Daoy (cell line): ENCODE measurements at places on chromosomes 16 and 17.

GRCh38 chr17:50314456-50315011 is 31.4 kb upstream of the XYLT2 start:
- no peak for DNase-seq

DNA sequence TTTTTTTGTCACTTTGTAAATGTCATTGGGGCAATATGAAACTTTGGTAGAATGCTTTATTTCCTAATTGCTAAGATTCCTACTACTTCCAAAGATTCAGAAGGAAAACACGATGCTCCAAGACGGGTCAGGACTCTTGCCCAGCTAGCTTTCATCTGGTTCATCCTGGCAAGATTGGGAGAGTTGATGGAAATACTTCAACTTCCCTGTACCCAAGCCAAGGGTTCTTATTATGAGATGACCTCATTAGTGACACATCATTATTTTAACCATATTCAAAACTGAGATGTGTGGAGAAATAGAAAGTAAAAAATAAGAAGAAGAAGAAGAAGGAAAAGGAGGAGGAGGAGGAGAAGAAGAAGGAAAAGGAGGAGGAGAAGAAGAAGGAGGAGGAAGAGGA is 25.6 kb downstream of the SOX9 start:
- no peak for DNase-seq

GRCh38 chr17:82487910-82488309 is 29.4 kb downstream of the NARF start:
- no peak for DNase-seq

DNA sequence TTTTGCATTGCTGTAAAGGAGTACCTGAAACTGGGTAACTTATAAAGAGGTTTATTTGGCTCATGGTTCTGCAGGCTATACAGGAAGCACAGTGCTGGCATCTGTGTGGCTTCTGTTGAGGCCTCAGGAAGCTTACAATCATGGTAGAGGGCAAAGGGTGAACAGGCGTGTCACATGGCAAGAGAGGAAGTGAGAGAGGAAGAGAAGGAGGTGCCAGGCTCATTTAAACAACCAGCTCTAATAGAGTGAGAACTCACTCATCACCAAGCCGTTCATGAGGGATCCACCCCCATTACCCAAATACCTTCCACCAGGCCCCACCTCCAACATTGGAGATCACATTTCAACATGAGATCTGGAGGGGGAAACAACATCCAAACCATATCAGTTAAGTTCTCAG is 16.4 kb upstream of the CLEC19A start:
- DNase-seq: no peak

DNA sequence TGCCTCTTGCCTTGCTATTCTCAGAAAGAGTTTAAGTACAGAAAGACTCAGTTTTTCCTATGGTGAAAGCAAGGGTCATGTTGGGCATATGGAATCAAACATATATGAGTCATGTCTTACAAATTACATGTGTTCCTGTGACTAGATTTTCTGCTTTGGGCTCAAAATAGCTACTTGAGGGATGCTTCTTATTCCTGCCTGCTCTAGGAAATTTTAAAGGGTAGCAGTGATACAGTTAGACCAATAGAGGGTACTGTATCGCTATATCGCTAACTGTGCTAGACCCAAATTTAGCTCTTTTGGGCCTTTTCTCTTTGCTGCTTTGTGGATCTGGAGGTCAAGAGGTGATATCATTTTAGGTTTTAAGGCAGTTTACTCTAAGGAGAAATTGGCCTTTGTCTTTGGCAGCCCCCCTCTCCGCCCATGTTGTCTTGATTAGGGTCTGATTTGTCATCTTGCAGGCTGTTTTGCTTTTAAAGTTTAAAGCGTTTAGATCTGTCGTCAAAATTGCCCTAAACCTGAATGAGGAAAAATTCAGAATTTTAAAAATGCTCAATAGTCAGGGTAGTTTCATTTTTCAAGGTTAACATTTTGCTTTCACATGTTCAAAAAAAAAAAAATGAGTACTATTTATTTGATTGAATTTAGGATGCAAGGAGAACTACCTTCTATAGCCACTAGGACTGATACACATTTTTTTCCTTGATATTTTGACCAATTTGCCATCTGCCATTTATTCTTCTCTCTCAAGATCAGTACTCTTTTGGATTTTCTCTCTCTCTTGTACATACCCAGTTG is 8.8 kb downstream of the NFATC3 start:
- no peak for DNase-seq
